ENCODE measurements at places on chromosomes 16 and 17. TPM values are rescaled to one million over a fixed set of nuclear protein-coding genes. Genes with fewer than 3 reads are reported as not detected.

Gene CBLN1
- total RNA-seq: not detected

GRCh38 chr16:72291531-72291981 lies 119.6 kb upstream of the PMFBP1 start:
- H3K36me3 ChIP-seq: no peaks in the 10 kb centered on the region
- peaks cover 7% of the 10 kb centered on the region for H3K4me1 ChIP-seq
- H3K27me3 ChIP-seq: no peaks in the 10 kb centered on the region
- H3K27ac ChIP-seq: peak overlapping the region; percentile 70
- DNase-seq: peak; percentile 21
- no peak overlapping the region for H3K4me3 ChIP-seq

DNA sequence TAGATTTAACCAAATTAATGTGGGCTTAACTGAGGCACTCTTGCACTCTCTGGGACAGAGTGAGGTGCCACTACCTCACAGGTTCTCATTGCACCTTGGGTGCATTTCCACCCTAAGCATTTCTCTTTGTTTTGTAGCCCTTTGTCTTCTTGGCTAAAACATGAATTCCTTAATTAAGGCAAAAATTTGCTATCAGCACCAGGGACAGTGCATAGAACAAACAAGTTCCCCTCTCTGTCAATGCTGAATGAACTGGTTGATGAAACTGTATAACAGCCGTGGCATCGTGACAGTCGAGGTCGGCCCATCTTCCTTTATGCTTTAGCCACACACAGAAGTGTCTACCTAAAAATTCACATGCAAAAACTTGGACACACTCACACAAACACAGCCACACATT lies 74.8 kb downstream of the HS3ST2 start:
- no peak for DNase-seq
- H3K4me3 ChIP-seq: no peak overlapping the region
- no peaks in the 10 kb centered on the region for H3K4me1 ChIP-seq

- no peaks in the 10 kb centered on the region for H3K27me3 ChIP-seq
- H3K4me1 ChIP-seq: peaks cover 75% of the 10 kb centered on the region
- peak overlapping the region; percentile 95 for H3K27ac ChIP-seq
- H3K4me3 ChIP-seq: no peak overlapping the region
These were observed 8.5 kb downstream of the MSI2 start for GRCh38 chr17:57264776-57265175.

GRCh38 chr17:56598466-56598865 lies 5.0 kb downstream of the NOG start:
- H3K4me3 ChIP-seq: no peak overlapping the region
- no peak for DNase-seq
- H3K4me1 ChIP-seq: peaks cover 8% of the 10 kb centered on the region
- no peaks in the 10 kb centered on the region for H3K36me3 ChIP-seq
- H3K27me3 ChIP-seq: peaks cover 42% of the 10 kb centered on the region
- H3K27ac ChIP-seq: no peak overlapping the region

GRCh38 chr16:59432896-59433295 lies 698.8 kb upstream of the GOT2 start:
- H3K4me1 ChIP-seq: no peaks in the 10 kb centered on the region
- no peaks in the 10 kb centered on the region for H3K27me3 ChIP-seq
- no peak overlapping the region for H3K4me3 ChIP-seq
- no peaks in the 10 kb centered on the region for H3K36me3 ChIP-seq
- H3K27ac ChIP-seq: no peak overlapping the region
- no peak for DNase-seq

DNA sequence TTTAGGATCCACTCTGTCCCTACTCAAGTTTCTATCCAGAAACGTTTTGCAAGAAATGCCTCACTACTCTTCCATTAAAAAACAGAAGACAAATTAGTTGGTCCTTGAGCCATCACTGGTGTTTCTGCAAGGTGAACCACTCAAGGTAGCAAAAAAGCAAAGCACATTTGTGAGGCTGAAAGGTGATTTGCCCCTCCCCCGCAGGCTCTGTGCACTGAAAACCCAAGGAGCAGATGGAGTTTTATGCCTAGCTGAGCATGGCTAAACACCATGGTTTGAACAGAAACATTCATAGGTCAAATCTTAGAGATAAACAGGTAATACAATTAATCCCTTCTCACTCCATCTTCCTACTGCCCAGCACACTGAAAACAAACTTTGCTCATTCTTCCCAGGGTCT lies 538.2 kb upstream of the CDH5 start:
- no peaks in the 10 kb centered on the region for H3K27me3 ChIP-seq
- no peak overlapping the region for H3K27ac ChIP-seq
- no peak for DNase-seq
- no peaks in the 10 kb centered on the region for H3K36me3 ChIP-seq
- H3K4me3 ChIP-seq: no peak overlapping the region

Gene WSCD1
- total RNA-seq: 10.5 TPM

- H3K27me3 ChIP-seq: no peaks in the 10 kb centered on the region
- H3K36me3 ChIP-seq: peaks cover 2% of the 10 kb centered on the region
- H3K4me3 ChIP-seq: no peak overlapping the region
- H3K4me1 ChIP-seq: peaks cover 18% of the 10 kb centered on the region
- H3K27ac ChIP-seq: no peak overlapping the region
These were observed 2.4 kb upstream of the USP36 start for GRCh38 chr17:78842881-78843565.

GRCh38 chr16:56773532-56773931 lies 43.6 kb downstream of the NUP93 start:
- H3K4me1 ChIP-seq: no peaks in the 10 kb centered on the region
- DNase-seq: no peak
- no peaks in the 10 kb centered on the region for H3K27me3 ChIP-seq
- H3K36me3 ChIP-seq: no peaks in the 10 kb centered on the region

Gene TELO2
- 9.7 TPM for total RNA-seq

DNA sequence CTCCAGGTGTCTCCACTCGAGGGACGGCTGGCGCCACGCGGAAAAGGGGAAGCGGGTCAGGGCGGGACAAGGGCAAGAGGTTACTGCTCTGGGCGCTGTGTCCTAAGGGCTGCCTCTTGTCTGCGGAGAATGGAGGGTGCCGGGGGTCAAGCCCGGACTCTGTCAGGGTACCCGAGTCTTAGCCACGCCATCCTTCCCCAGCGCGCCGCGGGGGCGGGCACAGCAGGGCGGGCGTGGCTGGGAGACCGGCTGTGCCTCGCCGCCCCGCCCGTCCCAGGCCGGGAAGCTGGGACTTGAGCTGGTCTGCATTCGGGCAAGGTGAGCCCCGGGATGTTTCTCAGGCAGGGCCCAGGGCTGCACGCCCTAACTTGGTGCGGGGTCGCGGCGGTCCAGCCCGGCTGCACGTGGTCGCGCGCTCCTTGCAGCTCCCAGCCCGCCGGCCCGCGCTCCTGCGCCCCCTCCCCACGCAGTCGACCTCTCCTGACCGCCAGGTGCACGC lies 6.2 kb upstream of the ACTG1 start:
- no peak overlapping the region for H3K4me3 ChIP-seq
- peak; percentile 38 for DNase-seq
- no peaks in the 10 kb centered on the region for H3K36me3 ChIP-seq

GRCh38 chr17:50426814-50427787 lies 1.1 kb downstream of the ACSF2 start:
- H3K4me1 ChIP-seq: peaks cover 31% of the 10 kb centered on the region
- no peaks in the 10 kb centered on the region for H3K36me3 ChIP-seq
- no peak for DNase-seq
- no peaks in the 10 kb centered on the region for H3K27me3 ChIP-seq

- H3K4me1 ChIP-seq: no peaks in the 10 kb centered on the region
- no peak overlapping the region for H3K4me3 ChIP-seq
- no peak for DNase-seq
These were observed 34.9 kb downstream of the CD300LF start for GRCh38 chr17:74677558-74678466.

DNA sequence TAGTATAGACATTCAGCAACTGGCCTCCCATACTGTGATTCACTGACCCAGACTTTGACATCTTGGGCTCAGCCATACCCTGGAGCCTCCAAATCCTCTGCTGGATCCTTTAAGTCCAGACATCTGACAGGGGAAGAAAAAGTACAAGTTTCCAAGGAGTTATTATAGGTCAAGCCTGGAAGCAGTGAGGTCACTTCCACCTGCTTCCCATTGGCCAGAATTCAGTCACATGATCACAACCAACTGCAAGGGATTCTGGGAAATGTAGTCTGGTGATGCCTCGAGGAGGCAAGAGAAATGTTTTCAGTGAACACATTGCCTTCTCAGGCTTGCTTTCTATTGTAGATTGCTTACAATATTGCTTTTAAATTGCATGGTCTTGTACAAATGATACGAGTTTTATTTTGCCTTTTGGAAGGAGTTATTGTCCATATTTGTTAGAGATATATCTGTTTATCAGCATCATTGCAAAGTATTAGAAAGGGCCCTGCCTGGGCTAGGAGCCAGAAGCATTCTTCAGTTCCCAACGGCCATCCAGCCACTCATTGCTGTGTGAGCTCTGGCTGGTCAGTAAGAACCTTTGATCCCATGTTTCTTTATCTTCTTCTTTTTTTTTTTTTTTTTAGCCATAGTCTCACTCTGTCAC lies 696.9 kb downstream of the WWOX start:
- H3K36me3 ChIP-seq: no peaks in the 10 kb centered on the region
- no peak overlapping the region for H3K27ac ChIP-seq
- H3K4me1 ChIP-seq: no peaks in the 10 kb centered on the region
- H3K4me3 ChIP-seq: no peak overlapping the region
- H3K27me3 ChIP-seq: no peaks in the 10 kb centered on the region

Gene FBXO31
- 41.4 TPM for total RNA-seq

Gene VPS35L
- total RNA-seq: 59.0 TPM

Gene TBC1D3E
- total RNA-seq: 1.7 TPM

DNA sequence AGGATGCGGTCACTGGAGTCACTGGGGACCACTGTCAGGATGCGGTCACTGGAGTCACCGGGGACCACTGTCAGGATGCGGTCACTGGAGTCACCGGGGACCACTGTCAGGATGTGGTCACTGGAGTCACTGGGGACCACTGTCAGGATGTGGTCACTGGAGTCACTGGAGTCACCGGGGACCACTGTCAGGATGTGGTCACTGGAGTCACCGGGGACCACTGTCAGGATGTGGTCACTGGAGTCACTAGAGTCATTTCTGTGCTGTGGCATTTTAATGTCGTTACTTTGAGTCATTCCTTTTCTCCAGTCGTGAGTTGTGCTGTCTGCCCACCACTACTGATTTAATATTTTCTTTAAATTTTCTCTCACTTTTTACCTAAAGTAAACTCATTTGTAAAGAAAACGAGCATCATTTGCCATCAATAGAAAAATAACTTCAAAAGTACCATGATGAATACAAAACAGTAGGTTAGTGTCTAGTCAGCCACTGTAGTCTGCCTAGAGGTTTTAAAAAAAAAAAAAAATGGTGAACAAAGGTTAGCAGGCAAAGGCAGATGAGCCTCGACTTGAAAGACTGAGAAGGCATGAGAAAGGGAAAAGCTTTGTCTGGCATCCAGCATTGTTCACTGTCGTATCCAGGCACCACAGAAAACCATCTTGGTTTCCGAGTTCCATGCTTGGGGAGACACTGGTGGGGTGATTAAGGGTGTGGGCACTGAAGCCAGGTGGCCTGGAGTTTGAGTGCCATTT lies 346.6 kb downstream of the SNX29 start:
- no peaks in the 10 kb centered on the region for H3K36me3 ChIP-seq
- DNase-seq: no peak
- H3K27me3 ChIP-seq: no peaks in the 10 kb centered on the region

GRCh38 chr16:47449788-47450187 lies 11.1 kb downstream of the ITFG1 start:
- no peak overlapping the region for H3K27ac ChIP-seq

DNA sequence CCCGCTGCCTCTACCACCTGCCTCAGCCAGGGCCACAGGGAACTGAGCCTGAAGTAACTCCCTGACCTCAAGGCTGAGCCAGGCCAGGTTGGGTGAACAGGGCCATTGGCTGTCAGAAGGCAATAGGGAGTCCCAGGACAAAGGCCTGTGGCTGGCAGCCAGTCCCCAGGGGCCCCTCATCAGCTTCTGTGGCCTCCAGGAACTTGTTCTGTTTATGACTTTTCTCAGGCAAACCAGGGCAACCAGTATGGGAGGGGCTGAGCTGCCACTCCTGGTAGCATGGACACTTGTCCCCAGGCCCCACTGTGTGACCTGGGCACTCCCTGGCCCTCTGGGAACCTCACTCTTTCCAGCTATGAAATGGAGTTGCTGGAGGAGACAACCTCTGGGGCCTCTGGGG lies 40.1 kb downstream of the CPNE2 start:
- no peaks in the 10 kb centered on the region for H3K27me3 ChIP-seq
- H3K36me3 ChIP-seq: no peaks in the 10 kb centered on the region
- no peak overlapping the region for H3K4me3 ChIP-seq
- no peak for DNase-seq
- H3K27ac ChIP-seq: no peak overlapping the region
- H3K4me1 ChIP-seq: no peaks in the 10 kb centered on the region

- DNase-seq: no peak
- peaks cover 42% of the 10 kb centered on the region for H3K36me3 ChIP-seq
- H3K4me3 ChIP-seq: no peak overlapping the region
- H3K4me1 ChIP-seq: peaks cover under 1% of the 10 kb centered on the region
- no peaks in the 10 kb centered on the region for H3K27me3 ChIP-seq
- no peak overlapping the region for H3K27ac ChIP-seq
These were observed 51.7 kb downstream of the GAN start for GRCh38 chr16:81366316-81366932.

Gene KRT17
- not detected for total RNA-seq

Gene NPIPA7
- total RNA-seq: not detected

Gene ZNF785
- total RNA-seq: 11.4 TPM

Gene STH
- total RNA-seq: not detected

- H3K36me3 ChIP-seq: no peaks in the 10 kb centered on the region
- H3K4me3 ChIP-seq: no peak overlapping the region
- H3K4me1 ChIP-seq: no peaks in the 10 kb centered on the region
These were observed 69.8 kb upstream of the IRX3 start for GRCh38 chr16:54356391-54356790.

DNA sequence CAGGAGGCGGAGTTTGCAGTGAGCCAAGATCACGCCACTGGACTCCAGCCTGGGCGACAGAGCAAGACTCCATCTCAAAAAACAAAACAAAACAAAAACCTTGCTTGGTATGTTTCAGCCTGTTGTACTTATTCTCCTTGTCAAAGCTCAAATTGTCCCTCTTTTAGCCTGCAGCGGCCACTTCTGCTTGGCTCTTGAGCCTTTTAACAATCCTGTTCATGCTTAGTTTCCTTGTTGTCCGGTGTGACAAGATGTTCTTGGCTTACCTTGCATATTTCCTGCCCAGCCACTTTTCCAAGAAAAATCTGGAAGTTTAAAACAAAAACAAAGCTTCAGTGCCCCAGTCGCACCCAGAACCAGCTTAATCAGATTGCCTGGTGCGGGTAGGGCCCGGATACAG lies 81.0 kb downstream of the ABCC1 start:
- no peak overlapping the region for H3K27ac ChIP-seq
- DNase-seq: no peak
- H3K4me3 ChIP-seq: no peak overlapping the region
- H3K4me1 ChIP-seq: peaks cover 10% of the 10 kb centered on the region
- H3K36me3 ChIP-seq: peaks cover 5% of the 10 kb centered on the region

- no peaks in the 10 kb centered on the region for H3K36me3 ChIP-seq
- H3K4me1 ChIP-seq: no peaks in the 10 kb centered on the region
- no peaks in the 10 kb centered on the region for H3K27me3 ChIP-seq
- H3K4me3 ChIP-seq: no peak overlapping the region
- no peak overlapping the region for H3K27ac ChIP-seq
These were observed 1032.2 kb downstream of the CDH11 start for GRCh38 chr16:64089697-64090096.

Gene GAN
- total RNA-seq: 4.6 TPM

- H3K36me3 ChIP-seq: no peaks in the 10 kb centered on the region
- DNase-seq: peak; percentile 71
- H3K4me1 ChIP-seq: peaks cover 43% of the 10 kb centered on the region
- peak overlapping the region; percentile 26 for H3K27ac ChIP-seq
These were observed 60.1 kb upstream of the MED9 start for GRCh38 chr17:17416400-17417360.

All from adrenal gland (tissue), 19 donors.